ENCODE measurements at places on chromosomes 7 and 10.

DNA sequence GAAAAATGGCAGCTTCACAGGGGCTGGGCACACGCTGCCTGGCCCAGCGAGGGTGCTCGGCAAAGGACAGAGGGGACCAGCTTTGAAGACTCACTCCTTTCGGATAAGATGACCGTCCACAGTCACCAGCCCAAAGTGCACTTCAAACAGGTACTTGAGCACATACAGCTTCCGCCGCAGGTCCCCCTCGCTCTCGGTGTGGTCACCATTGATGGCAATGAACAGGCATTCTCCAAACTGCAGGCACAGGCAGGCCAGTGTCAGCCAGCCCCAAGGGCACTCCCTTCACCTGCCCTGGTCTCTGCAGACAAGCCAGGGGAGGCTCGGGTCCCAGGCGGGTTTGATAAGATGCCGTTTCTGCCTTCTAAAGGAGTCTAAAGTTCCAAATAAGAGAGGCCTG lies 11.6 kb downstream of the HPS1 start:
- no peak for DNase-seq

- no peak for DNase-seq
Observed at GRCh38 chr10:119555178-119555784, 12.8 kb upstream of the RGS10 start.

GRCh38 chr7:28920424-28920823 lies 37.7 kb downstream of the TRIL start:
- DNase-seq, result no peak

GRCh38 chr10:30045961-30046360 lies 13.4 kb downstream of the JCAD start:
- DNase-seq, result no peak

DNA sequence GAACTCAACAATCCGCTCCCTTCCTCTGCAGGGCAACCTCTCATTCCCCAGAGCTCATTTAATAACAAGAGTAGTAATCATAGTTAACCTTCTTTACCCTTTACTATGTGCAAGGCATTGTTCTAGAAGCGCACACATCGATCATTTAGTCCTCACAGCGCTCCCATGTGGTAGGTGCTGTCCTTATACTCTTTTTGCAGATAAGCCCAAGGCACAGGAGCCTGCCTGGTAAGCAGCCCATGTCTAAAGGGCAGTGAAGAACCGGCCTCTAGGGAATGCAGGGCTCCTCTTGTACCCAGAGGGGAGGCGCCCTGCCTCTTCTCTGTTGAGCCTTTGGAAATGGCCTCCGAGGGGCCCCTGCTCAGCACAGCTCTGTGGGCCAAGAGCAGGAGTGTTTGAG lies 14.3 kb downstream of the CHST3 start:
- no peak for DNase-seq

- DNase-seq, result no peak
Observed at GRCh38 chr10:109982812-109983211, 25.0 kb upstream of the ADD3 start.

- DNase-seq, result peak; percentile 6
Observed at GRCh38 chr10:66925896-66926715, at the start of gene LRRTM3. TSS of gene LRRTM3 (plus strand) at chr10:66926036.

- no peak for DNase-seq
Observed at GRCh38 chr7:3057066-3057420, 13.4 kb upstream of the CARD11 start.

DNA sequence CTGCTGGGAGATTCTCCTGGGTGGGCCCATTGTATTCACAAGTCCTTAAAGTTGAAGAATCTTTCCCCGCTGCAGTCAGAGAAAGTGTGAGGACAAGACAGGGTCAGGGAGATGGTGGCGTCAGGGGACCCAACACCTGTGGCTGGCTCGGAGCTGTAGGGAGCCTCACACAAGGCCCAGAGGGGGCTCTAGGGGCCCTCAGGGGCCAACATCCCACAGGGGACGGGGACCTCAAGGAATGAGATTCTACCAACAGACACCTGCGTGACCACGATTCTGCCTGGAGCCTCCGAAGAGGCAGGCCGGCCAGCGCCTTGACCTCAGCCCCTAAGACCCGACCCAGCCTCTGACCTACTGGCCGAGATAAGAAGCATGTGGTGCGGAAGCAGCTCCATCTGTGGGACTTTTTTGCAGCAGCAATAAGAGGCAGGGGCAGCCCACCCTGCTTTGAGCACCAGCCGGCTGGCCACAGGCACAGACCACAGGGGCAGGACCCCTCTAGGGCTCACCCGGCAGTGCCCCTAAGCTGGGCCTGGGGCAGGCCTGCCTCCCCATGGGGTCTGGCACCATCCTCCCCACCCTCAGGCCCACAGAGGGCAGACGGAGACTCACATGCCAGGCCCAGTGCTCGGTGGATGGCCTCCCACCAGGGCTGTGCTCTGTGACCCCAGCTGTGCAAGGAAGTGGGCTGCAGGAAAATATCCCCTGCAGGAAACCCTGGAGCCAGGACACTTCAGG lies 13.2 kb downstream of the RASGEF1A start:
- DNase-seq, result no peak

DNA sequence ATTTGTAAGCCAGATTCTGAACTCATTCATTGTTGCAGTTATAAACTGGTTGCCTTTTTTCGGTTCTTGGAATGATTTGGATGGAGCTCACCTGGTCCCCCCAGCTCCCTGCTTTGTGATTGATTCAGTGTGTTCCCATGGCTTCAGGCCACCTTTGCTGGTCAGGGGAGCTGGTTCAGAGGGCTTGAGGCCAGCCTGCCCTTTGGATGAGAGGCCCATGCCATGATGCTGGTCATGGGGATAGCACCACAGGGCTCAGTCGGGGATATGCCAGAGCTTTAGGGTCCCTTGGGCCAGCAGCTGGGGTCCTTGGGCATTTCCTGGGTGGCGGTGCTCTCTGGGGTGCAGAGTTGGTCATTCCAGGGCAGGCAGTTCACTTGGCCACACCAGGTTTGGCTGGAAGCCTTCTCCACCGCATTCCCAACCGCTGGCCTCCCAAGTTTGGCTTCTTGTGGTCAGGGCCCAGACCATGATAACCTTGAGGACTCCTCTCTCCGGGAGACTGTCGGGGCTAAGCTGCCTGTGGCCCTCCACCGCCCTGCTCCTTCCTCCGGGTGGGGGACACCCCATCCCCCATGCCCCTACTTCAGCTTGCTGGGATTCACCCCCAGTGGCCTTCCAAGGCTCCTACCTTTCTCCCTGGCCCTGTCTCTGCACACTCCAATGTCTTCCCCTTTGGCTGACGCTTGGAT lies 65.1 kb downstream of the MGMT start:
- no peak for DNase-seq

GRCh38 chr7:108310351-108310750 lies 145.9 kb downstream of the NRCAM start:
- DNase-seq, result no peak

DNA sequence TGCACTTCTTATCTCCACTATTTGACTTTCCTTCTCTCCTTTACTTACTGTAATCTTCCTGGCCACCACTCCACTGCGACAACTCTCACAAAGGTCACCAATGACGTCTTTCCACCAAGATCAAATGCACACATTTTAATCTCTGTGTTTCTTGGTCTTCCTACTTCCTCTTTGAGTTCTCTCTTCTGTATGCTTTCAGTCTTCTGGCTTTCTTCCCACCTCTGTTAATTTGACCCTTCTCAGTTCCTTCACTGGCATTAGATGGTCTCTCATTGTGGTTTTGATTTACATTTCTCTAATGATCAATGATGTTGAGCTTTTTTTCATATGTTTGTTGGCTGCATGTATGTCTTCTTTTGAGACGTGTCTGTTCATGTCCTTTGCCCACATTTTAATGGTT lies 31.9 kb downstream of the FAM107B start:
- DNase-seq, result no peak

GRCh38 chr7:85529201-85529600 lies 342.3 kb upstream of the SEMA3D start:
- DNase-seq, result no peak

DNA sequence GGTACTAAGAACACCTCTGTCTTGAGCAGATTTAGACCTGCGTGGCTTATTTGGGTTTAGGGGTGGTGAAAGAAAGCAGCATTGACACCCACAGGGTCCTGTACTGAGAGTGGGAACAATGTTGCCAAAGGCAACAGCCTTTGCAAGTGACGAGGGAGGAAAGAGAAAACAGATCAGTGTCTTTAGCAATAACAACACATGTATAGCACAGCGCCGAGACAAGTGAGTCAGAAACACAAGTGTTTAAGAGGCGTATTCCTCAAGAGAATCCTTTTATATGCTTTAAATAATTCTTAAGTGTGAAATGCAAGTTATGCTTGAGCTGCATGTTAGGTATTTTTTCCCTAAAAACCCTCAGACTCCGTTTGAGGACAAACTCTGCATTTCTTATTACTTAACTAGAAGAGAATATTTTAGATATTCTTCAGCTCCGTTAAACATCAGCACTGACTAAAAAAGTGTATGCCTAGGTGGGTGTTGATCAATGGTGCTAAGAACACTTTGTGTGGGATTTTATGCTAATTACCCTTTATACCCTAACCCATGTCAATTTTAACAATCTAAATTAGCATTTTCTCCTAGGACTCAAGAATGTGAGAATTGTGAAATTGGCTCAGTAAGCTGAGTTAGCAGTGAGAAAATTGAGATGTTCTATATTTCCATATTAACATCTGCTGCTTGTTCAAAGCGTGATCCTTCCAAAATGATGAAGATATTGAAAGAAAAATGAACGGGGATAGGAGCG lies 1095.4 kb upstream of the CELF2 start:
- no peak for DNase-seq

DNA sequence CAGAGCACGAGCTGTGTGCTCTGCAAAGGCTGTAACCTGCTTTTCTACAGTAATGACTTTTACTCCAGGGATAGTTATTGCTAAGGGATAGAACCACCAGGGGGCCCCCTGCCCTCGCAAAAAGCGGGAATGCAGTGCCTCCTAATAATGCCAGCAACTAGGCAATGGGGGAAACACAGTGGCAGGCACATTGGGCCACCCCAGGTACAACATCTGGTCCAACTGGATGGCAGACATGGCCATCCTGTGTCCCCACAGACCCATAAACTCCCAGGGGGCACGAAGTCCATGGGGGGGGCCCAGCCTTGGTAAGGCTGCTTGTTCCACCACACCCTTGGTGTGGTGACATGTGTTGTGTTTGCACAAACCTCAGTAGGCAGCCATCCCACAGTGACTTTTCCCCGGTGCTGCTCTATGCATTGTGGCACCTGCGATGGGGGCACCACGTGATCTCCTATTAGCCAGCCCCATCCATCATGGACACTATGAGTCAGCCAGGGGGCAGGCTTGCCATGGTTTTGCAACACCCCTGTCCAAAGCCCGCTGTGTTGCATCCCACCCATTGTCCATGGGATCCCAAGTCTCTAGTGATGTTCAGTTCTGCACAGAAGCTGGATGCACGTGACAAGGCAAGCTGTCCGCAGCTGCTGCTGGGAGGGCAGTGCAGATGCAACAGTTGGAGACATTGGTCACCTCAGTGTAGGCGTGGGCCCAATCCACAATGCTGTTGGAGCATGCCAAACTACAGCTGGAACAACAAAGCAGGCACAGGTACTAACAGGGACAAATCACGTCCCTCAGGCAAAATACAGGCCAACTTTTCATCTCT lies 84.0 kb downstream of the ANLN start:
- DNase-seq, result peak; percentile 20

- DNase-seq, result peak; percentile 64
Observed at GRCh38 chr7:31134246-31135188, 82.4 kb downstream of the ADCYAP1R1 start.

DNA sequence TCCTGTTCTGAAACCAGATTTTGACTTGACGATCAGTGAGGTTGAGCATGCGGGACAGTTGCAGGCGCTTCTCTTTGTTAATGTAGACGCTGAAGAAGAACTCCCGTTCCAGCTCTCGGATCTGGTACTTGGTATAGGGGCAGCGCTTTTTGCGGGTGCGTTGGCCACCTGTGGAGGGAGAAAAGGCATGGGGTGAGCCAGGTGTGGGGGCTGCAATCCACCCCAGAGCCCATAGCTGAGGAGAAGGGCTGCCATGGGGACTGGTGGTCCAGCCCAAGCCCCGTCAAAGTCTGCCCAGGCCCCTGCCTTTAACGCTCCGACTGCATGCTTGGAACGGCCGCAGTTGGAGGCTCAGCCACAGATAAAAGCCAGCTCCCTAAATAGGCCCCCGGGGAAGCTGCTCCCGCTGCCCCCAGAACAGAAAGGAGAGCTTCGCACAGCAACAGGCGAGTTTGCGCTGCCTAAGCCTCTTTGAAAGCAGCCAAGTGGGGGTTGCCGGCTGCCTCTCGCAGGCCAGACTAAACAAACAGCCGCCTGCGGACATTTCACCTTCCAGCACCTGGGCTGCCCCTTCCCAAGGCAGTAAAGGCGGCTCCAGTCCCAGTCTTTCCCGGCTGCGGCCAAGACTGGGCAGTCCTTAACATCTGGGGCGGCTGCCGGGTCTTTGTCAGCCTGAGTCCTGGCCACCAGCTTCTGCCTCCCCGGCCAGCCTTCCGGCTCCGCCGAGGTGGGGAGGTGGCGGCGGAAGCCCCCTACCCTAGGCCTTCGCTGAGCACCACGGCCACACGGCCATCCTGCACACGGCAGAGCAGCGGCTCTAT lies 2.0 kb downstream of the HOXA11 start:
- DNase-seq, result no peak

DNA sequence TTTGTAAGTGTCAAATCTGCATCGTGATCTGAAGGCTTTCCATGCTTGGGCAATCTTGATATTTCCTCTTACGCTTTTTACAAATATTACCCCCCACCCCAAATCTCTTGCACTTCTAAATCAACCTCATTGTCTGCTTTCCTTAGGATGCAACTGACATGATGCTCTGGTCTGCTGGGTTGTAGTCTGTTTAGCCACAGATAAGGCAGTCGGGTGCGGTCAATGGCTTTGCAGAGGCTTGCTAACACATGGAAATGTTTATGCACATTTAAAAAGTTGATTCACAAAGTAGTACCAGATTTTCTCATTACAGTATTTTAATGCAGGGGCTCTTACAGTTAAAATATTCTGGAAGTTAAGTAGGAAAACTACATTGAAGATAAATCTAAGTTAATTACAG lies 172.5 kb downstream of the BAMBI start:
- no peak for DNase-seq

GRCh38 chr10:130137090-130137448 lies 878 bp downstream of the GLRX3 start:
- no peak for DNase-seq

GRCh38 chr10:12403119-12403518 lies 53.8 kb downstream of the CAMK1D start:
- no peak for DNase-seq

- no peak for DNase-seq
Observed at GRCh38 chr10:7945034-7945433, 109.5 kb upstream of the GATA3 start.

GRCh38 chr7:81081616-81082015 lies 162.8 kb upstream of the SEMA3C start:
- DNase-seq, result no peak

DNA sequence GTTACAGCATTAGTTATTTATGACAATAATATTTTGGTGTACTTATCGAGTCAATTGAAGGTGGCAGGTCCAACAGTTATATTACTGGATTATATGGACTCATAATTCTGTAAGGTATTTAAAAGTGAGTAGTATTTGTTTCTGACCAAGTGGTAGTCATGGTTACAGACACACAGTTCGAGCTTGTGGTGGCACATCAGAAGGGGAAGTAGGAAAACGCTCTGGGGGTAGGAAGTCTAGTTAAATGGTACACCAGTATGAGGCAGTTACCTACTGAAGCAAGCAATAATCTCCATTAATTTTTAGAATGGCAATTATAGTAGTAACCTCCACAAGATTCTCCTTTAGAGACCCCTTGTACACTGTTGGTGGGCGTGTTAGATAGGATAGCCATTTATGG lies 541.2 kb downstream of the ETV1 start:
- no peak for DNase-seq
